ENCODE measurements at places on chromosomes 3 and 15. TPM values are rescaled to one million over a fixed set of nuclear protein-coding genes. Genes with fewer than 3 reads are reported as not detected.

DNA sequence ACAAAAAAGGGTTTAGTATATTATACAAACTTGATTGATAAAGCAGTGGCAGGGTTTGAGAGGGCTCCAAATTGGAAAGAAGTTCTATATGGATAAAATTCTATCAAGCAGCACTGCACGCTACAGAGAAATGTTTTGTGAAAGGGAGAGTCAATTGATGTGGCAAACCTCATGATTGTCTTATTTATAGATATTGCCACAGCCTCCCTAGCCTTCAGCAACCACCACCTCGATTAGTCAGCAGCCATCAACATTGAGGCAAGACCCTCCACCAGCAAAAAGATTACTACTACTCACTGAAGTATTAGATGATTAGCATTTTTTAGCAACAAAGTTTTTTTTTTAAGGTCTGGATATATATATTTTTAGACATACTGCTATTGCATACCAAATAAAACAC, 296.7 kb downstream of the CHST2 start:
- DNase-seq: no peak

GRCh38 chr3:157581371-157581770, 78.2 kb upstream of the VEPH1 start:
- DNase-seq: no peak

DNA sequence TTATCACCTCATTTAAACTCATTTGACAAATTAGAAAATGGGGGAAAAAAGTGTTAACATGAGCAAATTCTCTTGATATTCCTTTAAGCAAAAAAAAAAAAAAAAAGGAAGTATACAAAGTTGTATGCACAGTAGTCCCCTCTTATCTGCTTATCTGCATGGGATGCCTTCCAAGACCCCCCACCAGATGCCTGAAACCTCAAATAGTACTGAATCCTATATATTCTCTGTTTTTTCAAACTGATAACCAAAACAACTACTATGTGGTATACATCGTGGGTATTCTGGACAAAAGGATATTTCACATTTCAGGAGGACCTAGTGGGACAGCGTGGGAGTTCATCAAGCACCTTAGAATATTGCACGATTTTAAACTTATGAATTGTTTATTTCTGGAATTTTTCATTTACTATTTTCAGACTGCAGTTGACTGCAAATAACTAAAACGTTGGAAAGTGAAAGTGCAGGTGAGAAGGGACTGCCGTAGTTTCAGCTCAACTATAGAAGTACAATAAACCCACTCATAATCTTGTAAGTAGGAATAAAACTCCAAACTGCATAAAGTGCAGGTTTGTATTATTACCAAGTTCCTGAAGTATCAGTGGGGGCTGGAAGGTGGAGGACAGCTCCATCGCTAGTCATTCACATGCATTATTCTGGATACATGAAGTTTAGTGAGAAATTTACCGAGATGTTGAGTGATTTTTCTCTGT, 43.6 kb upstream of the PLCL2 start:
- DNase-seq: no peak

DNA sequence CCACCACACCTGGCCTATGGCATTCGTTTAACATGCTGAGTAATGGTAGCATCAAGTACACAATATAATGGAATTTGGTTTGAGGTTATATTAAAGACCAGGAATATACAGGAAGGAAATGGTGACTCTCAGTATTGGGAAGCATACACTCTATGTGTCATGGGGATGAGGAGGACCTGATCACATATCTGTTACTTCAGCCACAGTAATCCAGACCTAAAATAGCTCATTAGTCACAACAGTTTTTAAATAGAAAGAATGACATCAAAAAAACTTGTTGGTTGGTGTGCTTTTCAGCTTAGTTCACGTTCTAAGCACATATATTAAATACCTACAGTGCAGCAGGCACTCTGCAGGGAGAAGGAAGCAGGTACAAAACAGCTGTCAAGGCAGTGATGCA, 52.5 kb upstream of the ATP2C1 start:
- no peak for DNase-seq

DNA sequence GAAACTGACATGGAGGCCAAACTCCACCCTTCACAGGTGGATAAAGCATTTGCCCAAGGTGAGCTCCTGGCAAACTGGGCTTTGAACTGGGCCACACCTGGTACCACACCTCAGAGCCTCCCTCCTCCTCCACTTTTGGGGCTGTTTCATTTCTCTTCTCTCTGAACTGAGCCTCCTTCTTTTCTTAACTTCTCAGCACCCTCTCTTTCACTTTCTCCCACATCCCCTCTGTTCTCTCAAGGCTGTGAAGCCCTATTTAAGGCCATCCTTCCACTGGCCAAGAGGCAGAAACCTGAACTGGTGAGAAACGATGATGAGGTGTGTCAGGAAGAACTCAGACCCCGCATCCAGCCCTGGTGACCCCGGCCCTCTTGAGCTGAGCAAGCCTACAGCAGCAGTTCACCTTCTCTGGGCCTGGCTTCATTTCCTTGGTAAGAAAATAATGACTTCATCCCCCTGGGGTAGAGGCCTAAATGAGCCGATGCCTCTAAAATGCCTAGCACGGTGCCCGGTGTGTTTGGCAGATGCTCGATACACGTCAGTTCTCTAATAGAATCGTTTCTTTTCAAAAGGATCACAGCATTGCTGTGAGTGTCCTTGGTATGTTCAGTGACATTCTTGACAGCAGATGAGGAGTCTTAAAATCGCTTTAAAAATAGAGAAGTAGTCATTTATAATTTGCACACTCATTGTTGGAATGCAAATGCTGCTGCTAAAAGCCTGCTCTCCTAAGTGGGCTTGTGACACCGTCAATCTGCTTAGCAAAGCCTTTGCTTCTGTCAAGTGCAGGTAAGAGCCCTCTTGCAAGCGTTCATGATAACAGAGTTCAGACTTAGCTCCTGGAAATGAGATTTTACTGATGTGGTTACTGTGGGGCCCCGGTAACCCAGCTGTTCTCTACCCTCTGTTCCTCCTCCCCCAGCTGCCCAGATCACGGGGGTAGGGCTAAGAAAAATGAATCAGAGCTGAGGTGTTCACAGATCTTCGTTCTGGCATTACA, 97.7 kb upstream of the ATP2B2 start:
- no peak for DNase-seq

DNA sequence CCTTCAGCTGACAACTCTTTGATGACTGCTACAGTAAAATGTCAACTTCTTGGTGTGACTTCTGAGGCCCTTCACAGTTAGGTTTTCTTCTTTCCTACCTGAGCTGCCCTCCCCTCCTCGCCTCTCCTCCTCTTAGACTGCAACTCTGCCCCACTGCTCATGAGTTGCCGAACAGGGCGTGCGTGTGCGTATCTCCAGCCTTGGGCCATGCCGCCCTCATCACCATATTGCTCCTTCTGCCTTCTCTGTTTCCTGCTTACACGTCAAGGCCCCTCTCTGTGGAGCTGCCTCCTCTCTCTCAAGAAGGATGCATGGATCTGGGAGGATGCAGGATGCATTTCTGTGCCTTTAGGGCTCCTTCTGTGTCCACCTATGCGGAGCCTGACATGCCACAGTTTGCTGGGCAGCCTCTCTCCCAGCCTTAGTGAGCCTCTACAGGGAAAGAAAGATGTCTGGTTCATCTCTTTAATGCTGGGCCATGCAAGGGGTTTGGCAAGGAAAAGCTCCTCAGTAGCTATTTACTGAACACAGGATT, 205.9 kb downstream of the RPLP1 start:
- DNase-seq: no peak

- no peak for DNase-seq
Measured at GRCh38 chr15:95864467-95864886, 466.0 kb upstream of the NR2F2 start.

OR5K1 gene
- not detected for total RNA-seq

DUOXA1 gene
- total RNA-seq: not detected
